Right hindlimb (tissue), 1 donor: ENCODE measurements at places on chromosomes 5 and 9.

GRCh38 chr5:134503937-134504437, 21.5 kb upstream of the JADE2 start:
- DNase-seq: no peak

GRCh38 chr9:110199643-110200042, 8.3 kb downstream of the C9orf152 start:
- no peak for DNase-seq

- no peak for DNase-seq
These were observed 617 bp upstream of the PTPRD start for GRCh38 chr9:10613419-10613818.

- no peak for DNase-seq
These were observed 98.6 kb downstream of the SLC1A3 start for GRCh38 chr5:36705055-36705454.

- no peak for DNase-seq
These were observed 151.4 kb upstream of the DAP start for GRCh38 chr5:10912435-10912834.

DNA sequence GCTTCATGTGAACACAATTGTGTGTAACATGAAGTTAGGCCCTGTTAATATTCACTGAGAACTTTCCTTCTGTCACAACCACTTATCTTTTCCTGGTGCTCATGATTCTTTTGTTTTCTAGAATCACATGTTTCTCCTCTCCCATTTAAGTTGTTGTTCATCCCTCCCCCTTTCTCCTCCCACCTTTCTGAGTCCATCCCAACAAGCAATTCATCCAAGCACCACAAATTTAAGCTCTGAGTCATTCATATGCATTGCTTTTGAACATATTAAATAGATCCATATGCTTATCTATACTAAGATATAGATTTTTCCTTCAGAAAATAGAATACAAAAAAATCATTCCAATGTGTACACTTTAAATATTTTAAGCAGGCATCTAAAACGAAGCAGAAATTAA, 75.2 kb upstream of the NFIB start:
- no peak for DNase-seq

GRCh38 chr9:93306579-93307091, 122.7 kb downstream of the WNK2 start:
- DNase-seq: peak; percentile 19

- no peak for DNase-seq
These were observed 3.0 kb upstream of the ITGA1 start for GRCh38 chr5:52784737-52785136.

GRCh38 chr5:142922223-142922952, 152.2 kb downstream of the ARHGAP26 start:
- DNase-seq: no peak

- DNase-seq: no peak
These were observed 280.8 kb downstream of the SLIT3 start for GRCh38 chr5:169020102-169020501.

- DNase-seq: no peak
These were observed 849 bp upstream of the IFT74 start for GRCh38 chr9:26955222-26955903.

DNA sequence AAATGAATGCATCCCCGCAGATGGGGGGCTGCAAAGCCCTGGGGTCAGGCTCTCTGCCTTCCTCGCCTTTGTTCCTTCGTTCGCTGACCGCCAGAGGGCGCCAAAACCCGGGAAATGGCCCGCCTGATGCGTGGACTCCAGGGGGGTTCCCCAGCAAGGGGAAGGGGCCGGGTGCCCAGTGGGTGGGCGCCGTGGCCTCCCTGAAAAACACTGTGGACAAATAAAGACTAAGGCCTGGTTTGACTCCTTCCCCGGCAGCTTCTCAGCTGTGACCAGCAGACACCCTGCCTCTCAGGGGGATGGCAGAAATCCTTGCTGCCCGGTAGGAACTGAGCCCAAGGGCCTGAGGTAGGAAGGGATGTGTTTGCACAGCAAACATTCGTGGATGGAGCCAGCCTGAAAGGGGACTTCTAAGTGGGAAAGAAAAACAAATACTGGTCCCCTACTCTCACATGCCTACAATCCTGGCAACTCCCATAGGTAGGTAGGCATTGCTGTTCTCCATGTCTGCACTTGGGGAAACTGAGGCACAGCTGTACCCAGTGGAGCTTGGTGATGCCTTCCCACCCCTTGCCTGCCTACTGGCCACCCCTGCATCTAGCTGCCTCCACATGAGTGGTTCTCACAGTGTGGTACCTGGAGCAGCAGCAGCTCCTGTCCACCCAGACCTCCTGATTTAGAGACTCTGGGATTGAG, 57.7 kb downstream of the DUSP1 start:
- DNase-seq: peak; percentile 72

GRCh38 chr5:137594717-137595116, 95.6 kb upstream of the SPOCK1 start:
- no peak for DNase-seq

- no peak for DNase-seq
These were observed 21.2 kb downstream of the SPATA31D3 start for GRCh38 chr9:81964218-81965171.

GRCh38 chr5:124751031-124751430, 4.6 kb upstream of the ZNF608 start:
- no peak for DNase-seq

GRCh38 chr5:94746731-94747124, 128.3 kb downstream of the SLF1 start:
- no peak for DNase-seq

DNA sequence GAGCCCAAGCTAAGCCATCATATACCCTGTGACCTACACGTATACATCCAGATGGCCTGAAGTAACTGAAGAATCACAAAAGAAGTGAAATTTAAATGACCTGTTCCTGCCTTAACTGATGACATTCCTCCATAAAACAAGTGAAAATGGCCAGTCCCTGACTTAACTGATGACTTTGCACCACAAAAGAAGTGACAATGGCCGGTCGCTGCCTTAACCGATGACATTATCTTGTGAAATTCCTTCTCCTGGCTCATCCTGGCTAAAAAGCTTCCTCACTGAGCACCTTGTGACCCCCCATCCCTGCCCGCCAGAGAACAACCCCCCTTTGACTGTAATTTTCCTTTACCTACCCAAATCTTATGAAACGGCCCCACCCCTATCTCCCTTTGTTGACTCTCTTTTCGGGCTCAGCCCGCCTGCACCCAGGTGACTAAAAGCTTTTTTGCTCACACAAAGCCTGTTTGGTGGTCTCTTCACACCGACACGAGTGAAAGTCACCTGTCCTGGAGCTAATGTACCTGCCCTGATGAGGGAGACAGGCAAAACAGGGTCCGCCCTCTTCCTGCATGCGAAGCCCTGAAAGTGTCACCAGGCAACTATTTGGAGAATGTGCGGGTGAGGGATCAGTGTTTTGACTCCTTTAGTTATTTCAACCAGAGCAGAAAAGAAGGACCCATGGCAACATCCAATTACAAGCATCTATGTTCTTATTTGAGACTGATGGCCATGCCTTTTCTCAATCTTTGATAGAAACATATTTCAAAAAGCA, 266.1 kb downstream of the SMARCA2 start:
- DNase-seq: no peak

- peak; percentile 50 for DNase-seq
These were observed 73.5 kb downstream of the SLF1 start for GRCh38 chr5:94691949-94692348.

GRCh38 chr5:77844373-77844622, 68.2 kb upstream of the TBCA start:
- no peak for DNase-seq

DNA sequence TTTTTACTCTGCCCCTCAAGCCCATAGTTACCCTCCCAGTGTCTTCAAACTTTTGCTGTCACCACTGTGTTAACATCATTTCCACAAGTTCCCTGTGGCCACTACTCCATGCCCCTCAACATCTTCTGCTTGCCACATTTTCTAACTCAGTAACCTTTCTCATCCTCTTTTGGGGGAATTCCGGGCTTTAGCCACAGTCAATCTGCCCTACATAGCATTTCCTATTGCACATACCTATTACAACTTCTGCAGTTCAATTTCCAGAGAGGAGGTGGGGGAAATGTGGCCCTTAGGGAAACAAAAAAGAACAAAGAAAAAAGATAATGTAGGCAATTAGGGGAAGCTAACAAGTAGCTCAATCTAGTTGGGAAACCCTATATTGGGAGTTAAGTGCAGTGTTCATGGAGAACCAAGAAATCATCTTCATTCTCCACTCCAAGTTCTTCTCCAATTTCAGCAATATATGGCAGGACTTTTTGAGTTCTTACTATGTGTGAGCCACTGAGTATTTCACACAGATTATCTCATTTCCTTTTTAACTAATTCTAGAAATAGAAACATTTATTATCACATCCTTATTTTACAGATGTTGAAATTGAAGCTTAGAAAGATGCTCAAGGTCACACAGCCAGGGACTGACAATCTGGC, 40.2 kb upstream of the LPAR1 start:
- DNase-seq: no peak

DNA sequence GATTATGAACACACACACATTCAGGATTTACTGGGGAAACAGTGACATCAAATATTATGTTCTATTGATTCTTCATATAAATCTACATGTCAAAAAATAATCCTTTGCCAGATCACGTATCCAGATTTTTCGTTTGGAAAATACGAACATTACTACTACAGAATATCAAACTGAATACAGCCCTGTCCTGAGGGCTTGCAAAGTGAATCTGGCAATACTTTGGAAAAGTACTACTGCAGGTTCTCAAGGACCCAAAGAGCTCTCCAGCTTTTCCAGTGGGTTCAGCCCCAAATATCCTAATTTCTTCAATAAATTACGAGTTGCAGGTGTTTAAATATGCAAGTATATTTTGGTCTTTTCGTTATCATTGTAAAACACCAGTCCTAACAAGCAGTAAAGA, 411 bp upstream of the NDUFS4 start:
- DNase-seq: no peak

DNA sequence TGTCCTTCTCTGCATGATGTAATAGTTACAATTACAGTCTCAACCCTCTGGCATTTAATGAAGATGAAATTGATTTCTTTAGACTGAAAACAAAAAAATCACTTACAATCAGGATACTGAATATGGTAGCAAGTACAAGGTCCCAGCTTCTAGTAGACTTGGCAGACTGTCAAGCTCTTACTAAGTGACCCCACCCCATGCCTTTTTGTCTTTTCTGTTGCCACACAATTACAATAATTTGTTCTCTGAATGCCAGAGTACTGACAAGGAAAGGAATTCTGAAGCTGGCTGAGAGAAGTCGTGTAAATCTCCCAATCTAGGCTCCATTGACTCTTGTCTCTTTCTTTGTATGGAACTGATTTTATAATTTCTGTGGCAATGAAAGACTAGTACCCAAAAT, 154.2 kb downstream of the TMC1 start:
- DNase-seq: no peak

DNA sequence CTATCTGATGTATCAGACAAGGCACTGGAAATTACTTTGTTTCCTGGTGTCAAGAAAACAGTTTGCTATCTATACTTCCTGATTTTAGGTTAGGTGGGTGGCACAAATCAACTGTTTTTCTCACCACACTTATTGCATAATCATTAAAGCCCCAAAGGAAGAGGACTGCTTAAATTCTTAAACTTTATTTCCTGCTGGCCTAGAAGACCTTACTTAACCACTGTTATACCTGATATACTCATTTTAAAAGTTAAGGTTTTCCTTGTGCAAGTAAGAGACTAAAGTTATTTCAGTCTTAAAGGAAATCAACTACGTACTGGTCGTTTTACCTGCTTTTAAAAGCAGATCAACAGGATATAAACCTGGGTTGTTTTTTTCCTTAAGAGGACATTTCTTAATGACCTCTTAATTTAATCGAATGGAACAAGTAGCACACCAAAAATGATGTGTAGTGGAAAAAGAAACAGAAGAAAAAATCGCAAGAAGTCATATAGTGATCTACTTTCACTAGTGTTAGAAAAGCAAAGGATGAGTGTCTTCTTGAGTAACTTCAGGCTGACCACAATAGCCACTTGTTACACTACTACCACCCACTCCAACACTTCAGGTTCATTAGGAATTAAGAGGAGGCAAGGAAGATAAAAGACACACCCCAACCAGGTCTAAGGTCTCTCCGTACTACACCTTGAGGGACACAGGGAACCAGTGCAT, 974 bp downstream of the CLINT1 start:
- no peak for DNase-seq

GRCh38 chr9:80440724-80441123, 869.0 kb downstream of the TLE4 start:
- DNase-seq: no peak

DNA sequence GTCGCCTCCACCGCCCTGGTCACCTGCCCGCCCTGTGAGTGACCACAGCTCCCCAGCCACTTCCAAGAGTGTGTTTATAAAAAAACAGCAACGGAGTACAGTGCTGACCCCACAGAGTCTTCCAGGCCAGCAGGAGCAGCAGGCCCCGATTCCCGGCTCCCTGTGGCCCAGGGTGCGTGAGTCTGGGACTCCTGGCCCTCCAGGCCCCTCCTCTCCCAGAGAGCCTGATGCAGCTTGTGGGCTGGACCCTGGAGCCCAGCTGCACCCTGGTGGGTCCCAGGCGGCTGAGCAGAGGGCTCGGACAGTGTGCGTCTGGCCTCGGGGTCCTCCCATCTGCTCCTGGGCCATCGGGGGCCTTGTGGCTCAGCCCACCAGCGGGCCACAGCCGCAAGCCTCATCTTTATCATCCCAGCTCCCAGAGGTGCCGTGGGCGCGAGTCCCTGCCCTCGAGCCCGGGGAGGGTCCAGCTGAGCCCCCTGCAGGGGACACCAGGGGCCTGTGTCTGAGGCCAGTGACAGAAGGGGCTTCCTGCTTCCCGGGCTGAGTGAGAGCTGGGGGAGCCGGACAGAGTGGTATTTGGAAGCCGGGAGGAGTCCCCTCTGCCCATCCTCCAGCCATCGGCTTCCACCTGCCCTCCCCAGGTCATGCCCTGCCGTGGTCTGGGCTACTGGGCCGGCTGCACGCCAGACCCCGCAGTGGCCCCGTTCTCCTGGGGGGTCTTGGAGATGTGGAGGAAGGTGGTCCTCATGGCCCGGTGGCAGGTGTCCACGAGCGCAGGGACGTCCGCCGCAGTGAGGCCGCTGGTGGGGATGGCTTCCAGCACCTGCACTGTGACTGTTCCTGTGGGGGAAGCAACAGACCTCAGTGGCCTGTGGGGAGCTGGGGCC, 10.6 kb downstream of the EGFL7 start:
- no peak for DNase-seq

DNA sequence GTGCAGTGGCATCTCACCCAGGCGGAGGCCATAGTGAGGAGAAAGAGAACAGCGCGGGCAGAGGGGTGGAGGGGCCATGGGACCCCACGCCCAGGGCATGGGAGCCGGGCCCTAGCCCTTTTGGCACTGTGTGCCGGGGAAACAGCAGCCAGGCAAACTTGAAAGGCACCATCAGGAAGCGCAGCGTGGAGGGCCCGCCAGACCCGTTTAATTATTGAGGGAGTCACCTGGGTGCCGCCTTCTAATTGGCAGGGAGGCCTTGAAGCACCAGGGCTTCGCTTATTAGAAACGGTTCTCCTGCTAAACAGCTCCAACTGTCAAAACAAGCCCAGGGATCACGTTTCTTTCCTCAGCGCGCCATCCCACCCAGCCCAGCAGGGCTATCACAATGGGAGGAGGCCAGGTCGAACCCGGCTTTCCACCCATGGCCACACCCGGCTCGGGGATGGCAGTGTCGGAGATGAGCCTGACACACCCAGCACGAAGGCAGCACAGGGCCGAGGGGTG, 104.6 kb upstream of the SARDH start:
- no peak for DNase-seq
